CD4-positive, alpha-beta T cell treated with Interleukin-6 for 4 hours (primary cell): ENCODE measurements at places on chromosomes 7 and 10.
A peak's percentile ranks its signal among the peaks of the same experiment; 100 is the strongest.

GRCh38 chr10:3636356-3637181 lies 148.4 kb downstream of the KLF6 start:
- DNase-seq = no peak

DNA sequence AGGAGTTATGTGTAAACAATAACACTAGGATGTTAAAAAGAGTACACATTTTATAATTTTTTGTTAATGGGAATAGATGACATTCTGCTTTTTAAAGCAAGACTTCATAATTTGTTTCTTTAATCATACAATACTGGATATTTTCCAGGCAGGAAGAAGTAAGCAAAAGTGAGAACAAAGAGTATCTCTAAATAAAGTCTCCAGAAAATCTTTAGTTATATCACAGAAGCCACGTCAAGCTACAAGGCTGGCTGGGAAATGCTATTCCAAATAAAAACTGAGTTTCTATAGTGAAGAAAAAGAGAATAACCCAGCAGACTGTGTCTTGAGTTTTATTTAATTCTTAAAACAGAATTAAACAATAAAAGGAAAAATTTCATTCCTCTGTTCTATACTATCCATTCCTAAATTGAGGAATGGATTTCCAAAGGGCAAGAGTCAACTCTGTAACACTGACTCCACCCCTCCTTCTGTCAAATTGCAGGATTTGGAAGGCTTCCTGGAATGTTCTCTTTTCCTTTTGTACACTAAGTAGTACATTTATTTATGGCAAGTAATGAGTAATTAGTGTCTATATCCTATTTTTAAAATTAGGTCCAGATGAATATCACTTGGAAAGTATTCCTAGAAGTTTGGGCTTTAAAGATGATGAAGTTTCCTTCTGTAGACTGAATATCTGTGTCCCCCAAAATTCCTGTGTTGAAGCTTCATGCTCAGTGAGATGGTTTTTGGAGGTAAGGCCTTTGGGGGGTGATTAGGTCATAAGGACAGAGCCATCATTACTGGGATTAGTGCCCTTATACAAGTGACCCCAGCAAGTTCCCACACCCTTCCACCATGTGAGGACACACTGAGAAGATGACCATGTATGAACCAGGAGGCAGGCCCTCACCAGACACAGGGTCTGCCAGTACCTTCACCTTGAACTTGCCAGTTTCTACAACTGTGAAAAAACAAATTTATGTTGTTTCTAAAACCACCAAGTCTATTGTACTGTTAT lies 290.9 kb downstream of the CRPPA start:
- DNase-seq = no peak

- DNase-seq = no peak
Measured at GRCh38 chr7:95209276-95209675, 115.1 kb downstream of the PON1 start.

DNA sequence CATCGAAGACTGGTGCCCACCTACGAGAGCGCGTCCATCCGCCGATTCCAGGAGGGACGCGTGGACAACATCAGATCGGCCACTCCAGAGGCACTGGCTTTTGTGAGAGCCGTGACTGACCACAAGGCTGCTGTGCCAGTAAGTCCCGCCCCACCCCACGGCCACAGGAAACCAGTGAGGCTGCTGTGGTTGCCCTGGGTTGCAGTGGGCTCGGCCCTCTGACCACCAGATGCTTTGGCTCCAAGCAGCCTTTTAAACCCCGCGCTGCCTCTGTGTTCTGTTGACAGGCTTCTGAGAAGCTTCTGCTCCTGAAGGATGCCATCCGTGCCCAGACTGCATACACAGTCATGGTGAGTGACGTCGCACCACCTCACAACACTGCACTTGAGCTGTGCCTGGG lies 24.4 kb upstream of the C10orf53 start:
- DNase-seq = no peak

GRCh38 chr10:44355630-44356029 lies 29.3 kb downstream of the CXCL12 start:
- no peak for DNase-seq

GRCh38 chr7:27826357-27826756 lies 86.4 kb downstream of the TAX1BP1 start:
- DNase-seq = no peak

GRCh38 chr10:10600004-10600403 lies 417.7 kb upstream of the CELF2 start:
- no peak for DNase-seq

DNA sequence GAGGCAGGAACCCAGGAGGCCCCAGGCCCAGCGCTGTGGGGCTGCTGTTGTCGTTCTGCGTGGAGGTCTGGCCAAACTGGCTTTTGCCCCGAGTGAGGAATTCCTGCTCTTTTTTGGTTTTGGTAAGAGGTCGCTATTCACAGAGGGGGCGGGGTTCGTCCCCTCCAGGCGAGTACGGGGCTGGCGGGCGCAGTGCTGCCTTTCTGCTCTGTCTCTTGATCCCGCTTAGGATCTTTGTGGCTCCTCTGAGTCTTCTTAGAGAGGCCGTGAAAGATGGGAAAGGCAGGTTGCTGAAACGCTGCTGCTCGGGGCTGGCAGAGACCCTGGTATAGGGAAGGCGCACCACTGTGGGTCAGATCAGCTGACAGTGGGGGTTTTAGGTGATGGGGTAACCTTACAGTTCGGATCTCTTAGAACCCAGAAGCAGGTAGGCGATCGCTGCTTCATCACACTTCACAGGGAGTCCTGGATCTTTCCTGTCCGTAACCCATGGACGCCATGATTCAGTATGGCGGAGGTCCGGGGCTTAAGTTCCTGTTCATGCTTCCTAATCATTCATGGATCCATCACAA lies 136.7 kb downstream of the KIF20B start:
- DNase-seq = no peak

GRCh38 chr7:6258440-6259182 lies 13.8 kb downstream of the CYTH3 start:
- DNase-seq = no peak

DNA sequence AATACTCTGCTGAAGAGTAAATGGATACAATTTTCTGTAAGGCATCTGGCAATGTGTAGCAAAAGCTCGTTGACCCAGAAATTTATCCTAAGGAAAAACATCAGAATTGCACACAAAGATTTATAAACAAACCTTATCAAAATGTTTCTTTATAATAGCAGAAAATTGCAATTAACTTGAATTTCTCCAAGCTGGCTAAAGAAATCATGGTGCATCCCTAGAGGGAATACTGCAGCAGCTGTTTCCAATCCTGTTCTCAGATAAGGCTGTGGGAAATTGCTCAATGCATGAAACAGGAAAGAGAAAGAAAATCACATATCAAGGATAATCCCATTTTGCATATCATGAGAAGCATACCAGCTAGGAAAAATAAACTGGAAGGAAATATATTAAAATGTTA lies 18.7 kb downstream of the TACR2 start:
- no peak for DNase-seq

DNA sequence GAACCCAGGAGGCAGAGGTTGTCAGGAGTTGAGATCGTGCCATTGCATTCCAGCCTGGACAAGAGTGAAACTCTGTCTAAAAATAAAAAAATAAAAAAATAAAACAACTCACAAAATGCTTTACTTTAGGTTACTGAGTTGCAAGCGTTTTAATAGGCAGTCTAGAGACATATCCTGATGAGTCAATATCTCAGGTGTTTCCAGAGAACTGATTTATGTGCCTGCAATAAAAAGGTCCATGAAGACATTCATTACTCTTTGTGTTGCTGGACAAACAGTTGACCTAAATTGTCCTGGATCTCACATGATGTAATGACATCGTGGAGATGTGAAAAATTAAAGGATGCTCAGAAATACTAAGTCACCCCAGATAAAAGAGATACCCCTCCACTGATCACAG lies 31.5 kb downstream of the CDNF start:
- no peak for DNase-seq

DNA sequence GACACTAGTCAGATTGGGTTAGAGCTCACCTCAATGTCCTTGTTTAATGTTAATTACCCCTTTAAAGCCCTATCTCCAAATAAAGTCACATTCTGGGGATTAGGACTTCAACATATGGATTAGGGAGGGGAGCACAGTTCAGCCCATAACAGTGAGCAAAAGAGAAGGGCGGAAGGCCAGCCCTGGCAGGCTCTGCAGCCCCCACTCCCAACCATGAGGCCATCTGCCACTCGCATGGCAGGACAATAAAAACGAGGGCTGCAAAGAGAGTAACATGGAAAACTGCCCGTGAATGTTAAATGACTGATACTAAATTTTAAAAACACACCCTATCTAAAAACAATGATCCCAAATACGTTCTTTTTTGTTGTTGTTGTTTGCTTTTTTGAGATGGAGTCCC lies 38.7 kb downstream of the RGS10 start:
- no peak for DNase-seq

GRCh38 chr10:99740260-99740659 lies 8.2 kb downstream of the CUTC start:
- no peak for DNase-seq

GRCh38 chr10:1942478-1942877 lies 205.2 kb upstream of the ADARB2 start:
- no peak for DNase-seq

- DNase-seq = no peak
Measured at GRCh38 chr10:9262770-9263169, 1208.3 kb downstream of the GATA3 start.

- DNase-seq = peak; percentile 44
Measured at GRCh38 chr10:84329196-84329611, 815 bp downstream of the CCSER2 start.

- DNase-seq = no peak
Measured at GRCh38 chr10:75143353-75143752, 31.9 kb downstream of the SAMD8 start.

- no peak for DNase-seq
Measured at GRCh38 chr7:101172005-101172853, 6.9 kb upstream of the VGF start.

GRCh38 chr10:58319599-58319998 lies 15.2 kb upstream of the UBE2D1 start:
- DNase-seq = no peak

DNA sequence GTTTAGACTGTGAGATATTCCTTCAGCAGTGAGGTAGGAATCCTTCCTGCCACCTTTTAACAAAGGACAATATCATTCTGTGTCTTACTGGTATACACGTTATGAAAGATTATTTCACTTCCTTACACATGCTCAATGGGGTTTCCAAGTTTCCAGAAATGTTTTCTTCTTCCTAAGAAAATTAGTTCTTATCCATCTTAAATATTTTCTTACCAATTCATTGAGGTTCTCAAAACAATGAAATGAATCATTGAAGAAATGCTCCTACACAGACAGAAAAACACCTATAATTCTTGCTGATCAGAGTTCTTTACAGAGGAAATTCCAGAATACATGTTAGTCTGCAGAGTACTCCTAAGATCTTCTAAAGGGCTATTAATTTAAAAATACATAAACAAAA lies 51.4 kb upstream of the SEC61G start:
- DNase-seq = no peak

- peak; percentile 65 for DNase-seq
Measured at GRCh38 chr10:14971867-14972448, 12.8 kb downstream of the MEIG1 start.

DNA sequence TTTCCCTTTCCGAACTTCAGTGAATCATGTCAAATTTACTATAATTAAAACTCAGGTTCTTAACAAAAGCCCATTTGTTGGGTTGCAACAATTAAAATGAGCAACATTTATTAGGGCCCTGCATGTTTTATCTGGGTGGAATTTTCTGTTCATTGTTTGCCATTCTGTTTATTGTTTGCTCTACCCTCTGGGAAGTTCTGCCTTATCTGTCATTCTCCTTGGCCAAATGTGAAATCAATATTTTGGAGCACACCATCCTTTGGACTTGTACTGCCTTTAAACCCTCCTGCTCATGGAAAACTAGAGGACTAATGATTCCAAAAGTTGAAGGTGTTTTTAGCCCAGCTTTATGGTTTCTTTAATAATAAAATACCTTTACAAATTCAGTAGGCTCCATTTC lies 134.5 kb upstream of the KCND2 start:
- DNase-seq = no peak

DNA sequence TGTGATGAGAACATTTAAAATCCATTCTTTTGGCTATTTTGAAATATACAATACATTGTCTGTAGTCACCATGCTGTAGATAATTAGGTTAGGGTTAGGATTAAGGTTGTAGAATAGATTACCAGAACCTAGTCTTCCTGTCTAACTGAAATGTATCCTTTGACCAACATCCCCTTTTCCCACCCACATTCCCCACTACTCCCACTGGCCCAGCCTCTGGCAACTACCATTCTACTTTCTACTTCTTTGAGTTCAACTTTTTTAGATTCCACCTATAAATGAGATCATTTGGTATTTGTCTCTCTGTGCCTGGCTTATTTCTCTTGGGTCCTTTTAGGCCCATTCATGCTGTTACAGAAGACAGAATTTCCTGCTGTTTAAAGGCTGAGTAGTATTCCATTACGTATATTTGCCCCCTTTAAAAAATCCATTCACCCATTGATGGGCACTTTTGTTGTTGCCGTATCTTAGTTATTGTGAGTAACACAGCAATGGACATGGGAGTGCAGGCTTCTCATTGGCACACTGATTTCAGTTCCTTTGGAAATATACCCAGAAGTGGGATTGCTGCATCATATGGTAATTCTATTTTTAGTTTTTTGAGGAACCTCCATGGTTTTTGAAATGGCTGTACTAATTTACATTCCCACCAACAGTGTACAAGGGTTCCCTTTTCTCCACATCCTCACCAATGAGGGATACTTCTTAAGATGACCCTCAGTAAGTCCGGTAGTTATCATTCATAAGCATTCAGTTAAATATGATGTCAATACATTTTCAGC lies 104.0 kb downstream of the RALA start:
- no peak for DNase-seq

GRCh38 chr10:3464760-3465405 lies 292.3 kb upstream of the PITRM1 start:
- DNase-seq = no peak

GRCh38 chr10:74975758-74976157 lies 135.7 kb upstream of the SAMD8 start:
- DNase-seq = no peak

DNA sequence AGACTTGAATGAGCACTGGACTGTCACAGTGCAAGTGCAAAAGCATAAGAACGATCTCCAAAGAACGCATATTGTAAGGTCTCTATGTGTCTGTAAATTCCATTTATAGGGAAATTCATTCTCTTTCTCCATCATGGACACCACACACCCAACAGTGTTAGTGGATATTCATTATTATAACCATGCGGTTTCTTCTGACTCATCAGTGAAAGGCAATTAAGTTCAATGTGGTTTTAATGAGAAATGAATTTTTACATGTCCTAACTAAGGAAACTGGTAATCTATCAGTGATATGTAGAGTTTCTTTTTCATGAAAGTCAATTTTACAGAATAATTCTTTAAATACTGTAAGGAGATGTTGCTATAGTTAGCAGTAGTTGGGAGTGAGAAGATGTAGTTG lies 25.9 kb downstream of the GIMAP8 start:
- DNase-seq = no peak

DNA sequence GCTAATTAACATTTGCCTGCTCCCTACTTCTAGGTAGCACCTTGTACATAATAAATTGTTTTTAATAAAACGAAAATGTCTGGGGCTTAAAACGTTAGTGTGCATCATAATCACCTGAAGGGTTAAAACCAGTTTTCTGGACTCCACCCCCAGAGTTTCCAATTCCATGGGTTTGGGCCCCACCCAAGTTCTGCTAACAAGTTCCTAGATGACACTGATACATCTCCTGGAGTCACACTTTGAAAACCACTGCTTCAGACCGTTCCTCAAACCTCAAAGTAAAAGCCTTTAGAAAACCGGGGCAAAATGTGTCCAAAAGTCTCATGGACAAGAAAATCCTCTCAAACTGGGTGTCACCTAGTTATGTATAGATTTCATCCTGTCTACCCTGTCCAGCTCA lies 9.3 kb downstream of the OSBPL3 start:
- no peak for DNase-seq

- no peak for DNase-seq
Measured at GRCh38 chr7:32479574-32480200, 10.5 kb downstream of the LSM5 start.
